ENCODE measurements at places on chromosomes 13 and 19.

DNA sequence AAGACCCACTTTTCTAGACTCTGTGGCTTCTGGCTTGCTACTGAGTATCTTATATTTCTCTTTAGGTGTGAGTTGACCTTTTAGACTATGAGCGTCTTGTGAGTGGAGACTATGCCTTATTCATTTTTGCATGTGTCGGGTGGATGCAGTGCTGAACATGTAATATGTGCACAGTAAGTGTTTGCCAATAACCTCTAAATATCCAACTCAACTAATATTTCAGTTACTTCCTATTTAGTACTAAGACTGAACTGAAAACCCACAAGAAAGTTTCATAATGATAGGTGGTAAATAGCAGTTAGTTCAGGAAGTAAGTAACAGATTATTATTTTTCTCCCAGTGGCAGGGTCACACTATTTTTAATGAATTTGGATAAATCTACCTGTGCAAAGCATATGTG lies 269.3 kb downstream of the KCNRG start:
- no peak for DNase-seq

DNA sequence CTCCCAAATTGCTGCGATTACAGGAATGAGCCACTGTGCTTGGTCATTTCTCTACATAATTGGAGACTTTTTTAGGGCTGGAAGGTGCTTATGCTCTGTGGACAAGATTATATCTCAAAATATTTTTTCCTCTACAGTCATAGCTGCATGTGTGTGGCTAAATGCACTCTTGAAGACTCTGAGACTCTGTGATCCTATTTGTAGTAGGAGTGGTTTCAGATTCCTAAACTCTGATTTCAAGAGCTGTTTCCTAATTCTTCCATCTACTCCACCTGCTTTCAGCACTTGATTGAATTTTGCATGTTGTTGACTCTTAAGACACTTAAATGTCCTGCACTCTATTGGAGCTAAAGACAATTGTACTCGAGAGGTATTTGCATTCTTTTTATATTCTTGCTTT lies 78.0 kb downstream of the KLF5 start:
- DNase-seq, result no peak

DNA sequence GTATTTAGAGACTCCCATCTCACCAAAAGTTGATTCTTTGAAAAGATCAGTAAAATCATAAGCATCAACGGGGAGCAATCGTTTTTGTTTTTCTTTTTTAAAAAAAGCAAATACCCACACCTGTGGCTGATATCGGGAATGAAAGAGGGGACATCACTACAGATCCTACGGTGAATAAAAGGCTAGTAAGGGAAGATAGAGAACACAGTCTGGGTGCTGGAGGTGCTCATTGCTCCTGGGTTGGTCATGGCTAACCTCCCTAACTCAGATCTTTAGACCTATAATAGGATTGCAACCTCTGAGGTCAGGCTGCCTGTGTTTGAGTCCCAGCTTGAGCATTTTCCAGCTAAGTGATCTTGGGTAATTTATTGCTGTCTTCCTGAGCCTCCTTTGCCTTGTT lies 1.1 kb downstream of the EHD2 start:
- DNase-seq, result no peak

DNA sequence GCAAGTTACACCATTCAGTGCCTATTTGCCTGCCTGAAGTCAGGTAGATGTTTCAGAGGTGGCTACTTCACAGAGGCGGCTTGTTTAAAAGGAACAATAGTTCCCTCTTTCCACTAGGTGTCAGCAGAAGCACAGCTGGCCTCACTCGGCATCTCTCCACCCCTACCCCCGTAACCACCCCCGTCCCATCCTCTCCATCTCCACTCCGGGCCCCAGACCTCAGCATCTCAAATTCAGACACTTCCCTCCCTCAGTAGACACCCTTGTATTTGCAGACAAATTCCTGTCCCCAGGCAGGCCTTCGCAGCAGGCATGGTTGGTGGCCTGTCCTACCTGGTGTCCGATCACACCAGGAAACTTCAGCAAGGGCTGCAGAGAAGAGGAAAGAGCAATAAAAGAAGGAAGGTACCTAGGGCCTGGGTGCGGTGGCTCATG lies 9.1 kb upstream of the DPP9 start:
- no peak for DNase-seq

GRCh38 chr13:42569576-42570344 lies 4.2 kb upstream of the TNFSF11 start:
- DNase-seq, result no peak

DNA sequence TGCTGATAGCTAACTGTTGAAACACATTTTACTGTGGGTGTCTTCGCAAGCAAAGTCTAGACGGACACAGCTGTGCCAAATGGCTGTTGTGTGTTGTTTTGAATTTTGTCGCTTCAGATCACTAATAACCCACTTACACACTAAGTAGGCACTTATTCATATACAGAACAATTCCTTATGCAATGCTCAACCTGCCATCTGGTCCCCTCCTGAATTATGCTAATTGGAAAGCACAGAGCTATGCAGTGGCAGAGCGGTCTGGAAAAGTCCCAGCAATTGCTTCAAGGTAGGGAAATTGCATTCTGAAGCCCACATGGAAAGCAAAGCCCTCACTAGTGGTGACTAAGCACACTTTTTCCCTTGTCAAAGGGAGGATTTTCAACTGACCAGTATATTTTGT lies 69.9 kb downstream of the C13orf42 start:
- DNase-seq, result no peak

Measured in HS-27A (cell line).